ENCODE measurements at places on chromosomes 5 and 9.

GRCh38 chr9:131986576-131986975, 93.1 kb downstream of the MED27 start:
- DNase-seq: no peak

- no peak for DNase-seq
Observed at GRCh38 chr9:14593406-14593805, 99.8 kb downstream of the ZDHHC21 start.

- DNase-seq: no peak
Observed at GRCh38 chr5:135466178-135467050, 14.3 kb upstream of the TIFAB start.

- no peak for DNase-seq
Observed at GRCh38 chr5:103889500-103890209, 327.1 kb upstream of the NUDT12 start.

- DNase-seq: no peak
Observed at GRCh38 chr9:129064499-129064908, 16.4 kb upstream of the DOLPP1 start.

- peak; percentile 52 for DNase-seq
Observed at GRCh38 chr5:163408311-163408923, 29.0 kb upstream of the CCNG1 start.

DNA sequence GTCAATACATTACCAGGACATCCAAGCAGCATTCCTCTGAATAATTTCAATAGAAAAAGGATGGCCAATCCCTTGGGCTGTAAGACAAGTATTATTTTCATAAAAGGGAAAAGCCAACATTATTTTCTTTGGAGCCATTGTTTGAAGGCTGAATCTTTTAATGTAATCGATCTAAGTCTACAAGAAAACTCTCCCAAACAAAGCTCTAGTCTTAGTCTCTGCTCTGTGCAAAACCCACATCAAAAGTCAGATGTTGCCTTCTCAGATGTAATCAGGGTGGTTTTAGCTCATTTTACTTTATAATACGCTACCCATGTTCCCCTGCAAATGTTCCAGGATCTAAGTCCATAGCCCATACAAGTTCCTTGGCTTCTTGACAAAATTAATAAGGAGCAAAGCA, 325.6 kb downstream of the TRPM3 start:
- no peak for DNase-seq

DNA sequence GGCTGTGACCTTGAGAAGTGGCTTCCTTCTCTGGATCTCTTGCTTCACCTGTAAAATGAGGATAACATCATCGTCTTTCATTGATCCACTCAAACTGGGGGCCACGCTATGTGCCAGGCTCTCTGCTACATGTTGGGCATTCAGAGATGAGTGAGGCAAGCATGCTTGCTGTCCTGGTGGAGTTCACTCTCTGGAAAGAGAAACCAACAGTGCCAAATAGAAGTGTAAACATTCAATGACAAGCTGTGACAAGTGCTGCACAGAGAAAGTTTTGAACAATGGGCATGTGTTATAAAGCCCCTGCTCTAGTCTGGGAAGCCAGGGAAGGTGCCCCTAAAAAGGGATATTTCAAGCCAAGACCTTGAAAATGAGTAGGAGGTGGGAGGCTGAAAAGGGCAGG, 50.9 kb upstream of the AFAP1L1 start:
- DNase-seq: no peak

DNA sequence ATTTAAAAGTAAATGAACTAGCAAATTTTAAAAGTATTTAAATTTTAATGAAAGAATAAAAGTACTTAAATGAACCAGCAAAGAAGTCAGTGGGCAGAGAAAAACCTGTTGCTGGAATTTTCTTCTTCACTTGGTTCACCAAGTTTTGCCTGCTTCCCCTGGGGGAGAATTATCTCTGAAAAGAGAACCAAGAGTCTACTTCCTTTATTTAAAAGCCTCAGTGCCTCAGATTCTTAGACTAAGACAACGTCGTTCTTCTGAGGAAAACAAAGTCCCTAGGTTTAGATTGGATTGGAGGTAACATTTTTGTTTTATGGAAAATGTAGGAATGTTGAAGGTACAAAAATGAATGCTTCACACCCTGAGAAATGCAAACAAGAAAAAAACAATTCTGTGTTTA, 7.4 kb upstream of the KLF4 start:
- DNase-seq: no peak

- no peak for DNase-seq
Observed at GRCh38 chr5:92519811-92520632, 1061.0 kb downstream of the NR2F1-AS1 start.

DNA sequence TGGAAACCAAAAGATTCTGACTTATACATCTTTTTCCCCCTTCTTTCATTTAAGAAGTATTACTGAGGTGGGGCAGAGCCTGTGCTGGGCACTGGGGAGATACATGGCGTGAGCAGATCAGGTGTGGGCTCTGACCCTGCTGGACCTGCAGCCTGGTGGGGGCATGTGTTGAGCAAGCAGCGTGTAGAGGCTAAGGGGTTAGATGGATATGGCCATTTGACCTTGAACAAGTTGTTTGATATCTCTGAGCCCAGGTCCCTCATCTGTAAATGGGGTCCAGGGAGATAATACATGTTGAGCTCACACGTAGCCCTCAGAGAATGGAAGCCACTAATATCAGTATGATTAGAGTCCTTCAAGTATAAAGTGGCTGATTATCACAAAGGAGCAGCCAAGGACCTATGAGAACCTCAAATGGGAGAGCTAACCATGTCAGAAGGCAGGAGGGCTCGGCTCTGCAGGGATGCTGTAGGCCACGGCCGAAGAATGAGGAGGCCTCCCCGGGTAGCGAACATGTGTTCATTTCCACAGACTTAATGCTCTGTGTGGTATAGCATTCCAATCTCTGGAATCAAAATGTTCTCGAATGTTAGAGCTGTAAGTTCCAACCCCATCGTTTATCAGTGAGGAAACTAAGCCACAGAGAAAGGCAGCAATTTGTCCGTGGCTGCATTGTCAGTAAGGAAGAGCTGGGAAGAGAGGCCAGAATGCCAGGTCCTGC, 15.4 kb upstream of the ANGPTL2 start:
- DNase-seq: no peak

DNA sequence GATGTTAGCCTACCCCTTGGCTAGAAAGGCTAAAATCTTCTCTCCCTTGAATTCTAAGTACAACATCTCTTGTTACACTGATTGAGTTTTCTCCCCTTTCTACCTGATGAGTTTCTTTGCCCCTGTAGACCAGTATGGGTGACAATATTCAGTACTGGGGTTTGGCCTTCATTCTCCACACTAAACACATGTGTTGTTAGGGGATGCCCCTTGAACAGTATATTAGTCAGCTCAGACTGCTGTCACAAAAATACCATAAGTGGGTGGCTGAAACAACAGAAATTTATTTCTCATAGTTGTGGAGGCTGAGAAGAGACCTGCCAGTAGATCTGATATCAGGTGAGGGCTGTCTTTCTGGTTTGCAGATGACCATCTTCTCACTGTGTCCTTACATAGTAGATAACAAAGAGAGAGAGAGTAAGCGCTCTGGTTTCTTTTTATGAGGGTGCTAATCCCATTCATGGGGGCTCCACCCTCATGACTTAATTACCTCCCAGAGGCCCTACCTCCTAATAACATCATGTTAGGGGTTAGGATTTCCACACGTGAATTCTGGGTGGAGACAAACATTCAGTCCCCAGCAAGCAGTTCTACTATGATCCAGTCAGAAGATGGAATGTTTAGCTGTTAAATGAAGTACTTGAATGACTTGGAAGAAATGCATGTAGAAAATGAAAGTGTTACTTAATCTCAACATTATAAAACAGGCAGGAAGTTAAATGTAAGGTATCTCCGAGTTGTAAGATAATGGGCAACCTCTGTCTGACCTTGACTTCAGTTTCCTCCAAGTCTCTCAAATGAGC, 17.5 kb downstream of the VLDLR start:
- no peak for DNase-seq

DNA sequence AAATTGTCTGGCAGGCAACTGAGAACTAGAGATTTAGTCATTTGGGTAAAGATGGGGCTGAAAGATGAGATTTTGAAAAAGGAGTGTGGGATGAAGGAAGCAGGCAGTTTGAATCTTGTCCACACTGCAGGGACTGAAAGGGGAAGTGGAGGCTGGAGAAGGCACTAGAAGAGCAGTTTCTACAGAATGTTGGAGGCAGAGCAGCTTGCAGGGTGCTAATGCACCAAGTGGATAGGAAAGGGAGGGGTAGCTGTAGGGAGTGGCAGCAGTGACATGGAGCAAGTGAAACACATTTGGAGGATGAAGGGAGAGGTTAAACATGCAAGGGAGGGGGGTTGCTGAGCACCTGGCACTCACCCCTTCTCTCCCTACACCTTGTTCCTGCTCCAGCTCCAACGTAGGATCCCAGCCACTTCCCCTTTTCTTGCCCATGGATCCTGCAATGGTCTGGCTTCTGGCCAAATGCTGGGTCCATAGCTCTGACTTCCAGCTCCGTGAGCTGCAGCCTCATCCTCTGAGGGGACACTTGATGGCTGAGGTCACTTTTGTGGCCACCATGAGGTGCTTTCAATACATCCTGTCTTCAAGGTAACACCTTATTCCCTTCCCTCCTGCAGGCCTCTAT, 30.0 kb upstream of the FGD3 start:
- no peak for DNase-seq

DNA sequence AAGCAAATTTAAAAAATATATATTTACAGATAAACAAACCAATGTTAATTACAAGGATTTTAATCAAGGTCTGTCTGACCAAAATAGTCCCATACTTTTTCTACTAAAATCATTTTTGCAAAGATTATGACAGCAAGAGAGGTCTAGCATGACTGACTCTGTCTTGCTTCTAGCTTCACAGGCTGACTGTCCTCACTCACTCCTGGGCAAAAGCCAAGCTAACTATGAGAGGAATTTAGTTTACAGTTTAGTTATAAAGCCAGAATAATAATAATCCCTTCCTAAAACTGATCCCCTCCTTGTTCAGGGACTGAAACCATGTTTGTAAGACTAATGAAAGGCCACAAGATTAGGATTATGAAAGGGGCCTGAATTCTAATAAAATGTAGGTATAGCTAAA, 45.5 kb upstream of the HMGCS1 start:
- DNase-seq: no peak

- no peak for DNase-seq
Observed at GRCh38 chr5:103298117-103298516, 39.6 kb downstream of the MACIR start.

DNA sequence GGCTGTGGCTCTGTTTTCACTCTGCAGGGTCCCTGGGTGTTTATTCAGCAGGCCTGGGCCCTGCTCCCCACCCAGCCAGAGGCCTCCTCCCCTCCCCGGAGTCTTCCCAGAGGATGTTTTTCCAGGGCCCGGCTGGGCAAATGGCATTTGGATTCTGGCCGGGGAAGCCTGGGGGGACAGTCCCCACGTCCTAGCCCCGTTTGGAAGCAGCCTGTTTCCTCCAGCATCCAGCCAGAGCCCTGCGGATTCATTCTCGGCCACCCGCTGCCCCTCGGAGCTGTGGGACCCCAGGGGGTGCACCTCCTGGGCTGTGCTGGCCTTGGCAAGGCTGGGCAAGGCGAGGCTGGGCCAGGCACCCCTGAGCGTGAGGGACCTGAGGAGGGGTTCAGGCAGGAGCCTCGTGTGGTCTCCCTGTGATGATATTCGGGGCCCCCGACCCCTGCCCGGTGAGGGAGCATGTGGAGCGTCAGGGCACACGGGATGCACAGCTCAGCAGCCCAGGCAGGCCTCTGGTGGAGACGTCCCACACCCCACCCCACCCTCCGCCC, 48.8 kb upstream of the EGFL7 start:
- no peak for DNase-seq

DNA sequence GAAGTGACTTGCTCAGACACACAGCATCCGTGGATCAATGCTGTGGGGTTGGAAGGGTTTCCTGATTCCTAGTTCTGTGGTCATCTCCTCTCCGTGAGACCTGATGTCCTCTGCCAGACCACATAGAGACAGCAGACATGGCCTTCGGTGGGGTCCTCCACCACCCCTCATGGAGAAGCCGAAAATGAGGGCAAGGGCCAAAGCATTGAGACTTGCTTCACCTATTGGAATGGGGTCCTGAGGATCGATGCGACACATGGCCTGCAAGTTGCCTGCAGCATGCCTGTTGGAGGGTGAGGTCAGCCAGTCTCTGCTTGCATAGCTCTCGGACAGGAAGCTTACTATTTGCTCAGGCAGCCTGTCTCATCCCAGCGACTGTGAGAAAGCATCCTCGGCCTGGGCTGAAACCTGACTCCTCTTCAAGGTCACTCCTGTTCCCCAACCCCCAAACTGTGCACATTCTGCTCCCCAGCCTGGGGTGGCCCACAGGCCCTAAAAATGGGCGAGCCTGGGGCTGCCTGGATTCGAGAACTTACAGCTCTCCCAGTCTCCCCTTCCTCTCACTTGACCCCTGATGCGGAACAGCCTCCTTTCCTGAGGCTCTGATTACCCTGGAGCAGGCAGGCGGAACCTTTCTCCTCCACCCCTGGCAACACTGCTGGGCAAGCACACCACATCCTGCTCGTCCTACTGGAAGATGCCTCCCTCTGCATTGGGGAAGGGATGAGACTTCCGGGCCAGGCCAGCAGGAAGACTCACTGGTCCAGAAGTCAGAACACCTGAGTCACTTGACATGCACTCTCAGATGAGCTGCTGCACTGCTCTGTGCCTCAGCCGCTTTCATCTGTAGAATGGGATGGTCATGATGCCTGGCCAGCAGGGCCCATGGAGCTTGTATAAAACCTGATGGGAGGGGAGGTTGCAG, 186.9 kb downstream of the RGS3 start:
- no peak for DNase-seq

DNA sequence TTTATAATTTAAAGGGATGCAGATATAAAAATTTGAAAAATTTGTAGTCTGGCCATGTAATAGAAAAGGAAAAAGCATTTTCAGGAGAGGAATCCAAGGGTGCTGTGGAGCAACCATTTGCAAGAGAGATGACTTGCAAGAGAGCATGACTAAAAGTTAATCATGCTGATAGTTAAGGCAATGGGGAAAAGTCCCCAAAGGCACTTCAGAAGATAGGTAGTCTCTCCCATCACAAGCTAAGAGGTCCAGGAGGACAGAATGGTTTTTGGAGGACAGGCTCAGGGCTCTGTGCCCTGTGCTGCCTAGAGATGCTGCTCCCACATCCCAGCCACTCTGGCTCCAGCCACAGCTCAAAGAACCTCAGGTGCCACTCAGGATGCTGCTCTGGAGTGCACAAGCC, 38.8 kb downstream of the DNAJB5 start:
- no peak for DNase-seq

DNA sequence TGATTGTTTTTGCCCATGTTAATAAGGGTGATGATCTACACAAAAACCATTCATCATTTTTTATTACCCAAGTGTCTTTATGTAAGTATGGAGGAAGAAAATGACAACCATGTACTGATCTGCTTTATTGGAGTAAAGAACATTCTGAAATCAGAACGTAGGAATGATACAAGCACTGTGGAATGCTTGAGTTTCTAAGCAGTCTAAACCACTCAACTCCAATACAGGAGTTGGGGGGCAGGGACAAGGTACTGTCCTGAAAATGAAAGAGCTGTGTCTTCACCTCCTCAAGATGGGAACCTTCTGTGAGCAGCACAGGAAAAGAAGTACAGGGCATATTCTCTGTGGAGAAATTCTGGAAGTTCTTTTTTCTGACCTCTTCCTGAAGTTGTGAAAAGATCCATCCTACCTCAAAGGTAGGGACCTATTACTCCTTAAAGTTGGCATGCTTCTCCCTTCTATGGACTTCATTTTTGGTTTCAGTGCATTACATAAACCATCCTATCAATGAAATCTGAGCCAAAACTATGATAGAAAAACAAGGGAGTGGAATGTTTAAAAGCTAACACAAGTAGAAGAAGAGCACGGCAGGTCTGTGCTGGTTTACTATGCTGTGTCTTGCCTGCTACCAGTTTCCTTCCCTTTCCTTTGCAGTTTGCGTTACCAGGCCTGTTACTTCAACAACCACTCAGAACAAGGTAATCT, 202.6 kb downstream of the SEMA5A start:
- DNase-seq: no peak
